Naive thymus-derived CD8-positive, alpha-beta T cell (primary cell): ENCODE measurements at places on chromosomes 13 and 19. TPM values are rescaled to one million over a fixed set of nuclear protein-coding genes. Genes with fewer than 3 reads are reported as not detected.

The APOC4 gene
- total RNA-seq: not detected

The DZIP1 gene
- not detected for total RNA-seq

The PLPP2 gene
- not detected for total RNA-seq

The DNM2 gene
- 270 TPM for total RNA-seq

GRCh38 chr13:56924401-56924800, 216.3 kb upstream of the PRR20A start:
- no peak for DNase-seq

DNA sequence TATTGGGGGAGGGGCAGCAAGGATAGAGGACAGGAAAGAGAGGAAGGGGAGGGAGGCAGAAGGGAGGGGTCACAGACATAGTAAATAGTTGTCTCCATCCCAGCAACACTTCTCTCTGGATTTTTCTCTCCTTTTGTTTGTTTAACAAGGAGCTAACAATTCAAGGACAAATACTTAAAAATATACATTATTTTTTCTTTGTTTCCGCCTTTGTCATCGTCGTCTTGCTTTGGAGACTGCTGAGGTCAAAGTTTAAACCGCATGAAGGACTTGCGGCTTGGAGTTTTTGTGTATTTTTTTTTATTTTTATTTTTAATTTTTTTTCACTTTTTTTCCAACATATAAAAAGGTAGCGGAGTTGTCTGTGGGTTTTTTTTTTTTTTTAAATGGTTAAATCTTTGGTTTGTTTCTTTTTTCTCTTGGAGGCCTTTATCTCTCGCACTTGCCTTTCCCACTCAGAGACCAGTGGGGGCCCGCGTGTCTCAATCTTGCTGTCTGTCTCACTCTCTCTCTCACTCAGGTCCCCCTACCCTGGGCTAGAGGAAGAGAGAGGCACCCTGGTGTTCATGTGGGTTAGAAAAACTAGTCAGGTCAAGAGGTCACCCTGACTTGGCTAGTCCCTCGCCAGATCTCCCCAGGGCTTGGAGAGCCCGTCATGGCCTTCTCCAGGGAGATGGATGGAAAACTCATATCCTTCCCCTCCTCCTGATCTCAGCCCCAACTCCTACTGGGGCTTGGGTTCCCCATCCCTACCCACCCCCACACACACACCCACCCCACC, 11.0 kb downstream of the ZNF574 start:
- DNase-seq: no peak

DNA sequence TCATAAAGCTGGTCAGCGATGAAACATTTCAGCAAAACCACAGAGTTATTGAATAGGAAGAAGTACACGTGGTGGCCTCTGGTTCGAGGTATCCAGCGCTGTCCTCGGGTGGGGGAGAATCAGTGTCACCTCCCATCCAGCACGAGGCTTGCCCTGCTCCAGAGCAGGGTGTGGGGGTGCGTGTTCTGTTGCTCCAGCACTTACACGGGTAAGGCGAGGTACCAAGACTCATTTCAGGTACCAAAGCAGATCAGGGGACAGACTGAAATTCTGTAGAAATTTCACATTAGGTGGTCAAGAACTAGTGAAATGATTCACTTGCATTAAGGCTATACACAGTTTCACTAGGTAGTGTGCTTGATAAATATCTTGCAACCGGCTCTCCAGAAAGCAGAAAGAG, 164.2 kb upstream of the SOX1 start:
- no peak for DNase-seq

GRCh38 chr13:93953841-93954240, 525.6 kb downstream of the DCT start:
- DNase-seq: no peak

- DNase-seq: no peak
These were observed 355.9 kb downstream of the KLF12 start for GRCh38 chr13:73778242-73778864.

GRCh38 chr19:2175742-2176141, 12.0 kb downstream of the DOT1L start:
- no peak for DNase-seq

DNA sequence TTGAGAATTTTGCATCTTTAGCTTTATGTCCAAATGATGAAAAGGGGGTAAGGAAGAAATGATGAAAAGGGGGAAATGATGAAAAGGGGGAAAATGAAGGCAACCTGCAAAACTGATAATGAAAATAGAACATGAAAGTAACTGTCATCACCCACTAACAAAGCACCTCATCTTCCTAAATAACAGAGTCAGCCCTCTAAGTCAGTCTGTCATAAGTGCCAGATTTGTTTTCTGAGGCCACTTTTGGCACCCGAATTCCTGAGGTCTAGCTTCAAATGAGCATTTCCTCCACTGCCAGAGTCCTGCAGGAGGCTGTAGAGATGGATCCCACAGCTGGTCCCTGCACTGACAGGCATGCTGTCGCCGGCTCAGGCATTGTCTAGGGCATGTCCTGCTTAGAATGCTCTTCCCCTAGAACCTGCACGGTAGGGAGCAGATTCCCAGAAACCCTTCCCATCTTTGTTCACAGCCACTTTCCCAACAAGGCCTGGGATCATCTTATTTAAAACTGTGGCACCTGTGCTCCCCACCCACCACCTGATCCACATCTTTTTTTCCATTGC, 25.3 kb downstream of the RAP2A start:
- no peak for DNase-seq

DNA sequence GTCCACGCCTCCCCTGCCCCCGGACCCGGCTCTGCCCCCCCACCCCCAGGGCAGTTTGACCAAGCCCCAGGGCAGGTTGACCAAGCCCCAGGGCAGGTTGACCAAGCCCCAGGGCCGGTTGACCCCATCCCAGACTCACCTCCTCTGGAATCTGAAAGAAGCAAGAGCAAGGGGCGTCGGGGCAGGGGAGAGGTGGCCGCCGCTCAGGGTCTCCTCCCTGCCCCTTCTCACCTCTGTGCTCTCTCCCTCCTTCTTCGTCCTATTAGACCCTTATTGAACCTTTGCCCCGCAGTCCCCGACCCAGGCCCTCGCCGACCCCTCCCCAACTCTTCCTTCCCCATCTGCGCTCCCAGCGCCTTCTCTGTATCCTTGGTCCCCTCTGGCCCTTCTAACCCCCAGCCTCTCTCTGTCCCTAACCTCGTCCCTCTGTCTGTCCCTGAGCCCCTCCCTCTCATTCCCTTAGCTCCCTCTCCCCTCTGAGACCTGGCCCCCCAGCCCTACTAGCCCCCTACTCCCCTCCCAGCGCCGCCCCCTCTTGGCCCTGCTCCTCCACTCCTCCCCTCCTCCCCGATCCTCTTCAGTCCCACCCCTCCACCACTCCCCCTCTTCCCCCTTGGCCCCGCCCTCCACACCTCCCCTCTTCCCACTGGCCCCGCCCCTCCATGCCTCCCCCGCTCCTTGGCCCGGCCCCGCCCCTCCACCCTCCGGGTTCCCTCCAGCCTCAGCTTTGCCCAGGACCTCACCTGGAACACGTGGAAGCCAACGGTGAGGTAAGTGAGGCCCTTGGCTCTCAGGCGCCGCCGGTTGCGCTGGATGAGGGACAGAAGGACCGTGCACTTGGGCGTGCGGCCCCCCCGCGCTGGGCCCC, 7.6 kb downstream of the CAPN12 start:
- DNase-seq: peak; percentile 44

DNA sequence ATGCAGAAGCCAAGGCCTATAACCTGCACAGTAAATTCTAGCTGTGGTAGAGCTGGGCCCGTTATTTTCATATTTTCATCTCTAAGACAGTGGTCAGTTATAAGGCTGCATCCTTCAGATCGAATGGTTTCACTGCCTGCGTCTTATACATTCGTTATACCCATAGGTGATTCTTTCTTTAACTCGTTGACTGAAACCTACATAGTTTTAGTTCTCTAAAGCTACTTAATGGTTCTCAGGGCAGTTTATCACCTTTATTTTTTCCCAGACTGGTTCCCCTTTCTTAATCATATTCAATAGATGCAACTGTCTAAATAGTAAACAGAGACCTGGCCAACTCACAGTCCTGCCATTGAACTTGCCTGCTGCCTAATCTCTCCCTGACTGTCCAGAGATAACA, 615.3 kb upstream of the SLITRK1 start:
- DNase-seq: no peak

GRCh38 chr13:92300651-92301050, 902.2 kb downstream of the GPC5 start:
- no peak for DNase-seq

GRCh38 chr19:982567-983170, 1.5 kb upstream of the WDR18 start:
- peak; percentile 53 for DNase-seq

DNA sequence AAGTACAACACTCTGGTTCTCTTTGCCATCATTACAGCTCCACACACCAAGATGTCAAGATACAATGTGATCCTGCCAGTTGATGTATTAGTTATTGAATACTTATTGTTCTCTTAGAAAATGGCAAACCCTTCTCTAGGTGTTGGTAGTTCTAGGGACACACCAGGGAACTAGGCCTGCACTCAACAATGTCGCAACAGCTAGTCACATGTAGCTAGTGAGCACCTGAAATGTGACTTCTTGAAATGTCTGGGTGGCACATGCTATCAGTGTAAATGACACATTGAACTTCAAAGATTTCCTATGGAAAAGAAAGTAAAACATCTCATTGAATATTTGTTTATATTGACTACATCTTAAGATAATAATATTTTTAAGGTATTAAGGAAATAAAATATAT, 49.7 kb downstream of the DACH1 start:
- no peak for DNase-seq

DNA sequence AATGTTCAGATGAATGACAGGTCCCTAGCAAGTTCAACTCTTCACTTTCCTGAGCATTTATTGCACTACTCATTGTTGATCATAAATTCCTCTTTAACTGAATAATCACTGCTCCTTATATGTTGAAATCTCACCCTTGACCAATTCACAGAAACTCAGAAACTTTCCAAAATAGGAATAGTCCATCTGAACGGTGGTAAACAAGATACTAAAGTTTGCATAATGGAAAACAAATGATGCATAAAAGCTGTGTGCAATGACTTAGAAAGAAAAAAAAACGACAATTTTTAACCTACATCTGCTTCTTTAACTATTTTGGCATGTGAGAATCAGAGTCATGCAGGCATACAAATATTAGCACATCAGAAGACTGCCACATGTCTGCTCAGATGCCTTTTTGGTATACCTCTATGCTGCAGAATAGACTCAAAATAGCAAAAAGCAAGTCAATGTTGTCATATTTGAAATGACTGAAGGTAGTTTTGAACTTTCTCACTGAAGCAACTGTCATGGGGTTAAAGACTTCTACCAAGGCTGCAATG, 34.8 kb downstream of the SLC10A2 start:
- DNase-seq: no peak

DNA sequence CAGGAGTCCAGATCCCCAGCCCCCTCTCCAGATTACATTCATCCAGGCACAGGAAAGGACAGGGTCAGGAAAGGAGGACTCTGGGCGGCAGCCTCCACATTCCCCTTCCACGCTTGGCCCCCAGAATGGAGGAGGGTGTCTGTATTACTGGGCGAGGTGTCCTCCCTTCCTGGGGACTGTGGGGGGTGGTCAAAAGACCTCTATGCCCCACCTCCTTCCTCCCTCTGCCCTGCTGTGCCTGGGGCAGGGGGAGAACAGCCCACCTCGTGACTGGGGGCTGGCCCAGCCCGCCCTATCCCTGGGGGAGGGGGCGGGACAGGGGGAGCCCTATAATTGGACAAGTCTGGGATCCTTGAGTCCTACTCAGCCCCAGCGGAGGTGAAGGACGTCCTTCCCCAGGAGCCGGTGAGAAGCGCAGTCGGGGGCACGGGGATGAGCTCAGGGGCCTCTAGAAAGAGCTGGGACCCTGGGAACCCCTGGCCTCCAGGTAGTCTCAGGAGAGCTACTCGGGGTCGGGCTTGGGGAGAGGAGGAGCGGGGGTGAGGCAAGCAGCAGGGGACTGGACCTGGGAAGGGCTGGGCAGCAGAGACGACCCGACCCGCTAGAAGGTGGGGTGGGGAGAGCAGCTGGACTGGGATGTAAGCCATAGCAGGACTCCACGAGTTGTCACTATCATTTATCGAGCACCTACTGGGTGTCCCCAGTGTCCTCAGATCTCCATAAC, at the start of gene APOE:
Gene APOE (plus strand): TSS at position 360 of the 724 bp plus-strand sequence. CDS start 829 bp downstream, outside the sequence.
- DNase-seq: no peak

DNA sequence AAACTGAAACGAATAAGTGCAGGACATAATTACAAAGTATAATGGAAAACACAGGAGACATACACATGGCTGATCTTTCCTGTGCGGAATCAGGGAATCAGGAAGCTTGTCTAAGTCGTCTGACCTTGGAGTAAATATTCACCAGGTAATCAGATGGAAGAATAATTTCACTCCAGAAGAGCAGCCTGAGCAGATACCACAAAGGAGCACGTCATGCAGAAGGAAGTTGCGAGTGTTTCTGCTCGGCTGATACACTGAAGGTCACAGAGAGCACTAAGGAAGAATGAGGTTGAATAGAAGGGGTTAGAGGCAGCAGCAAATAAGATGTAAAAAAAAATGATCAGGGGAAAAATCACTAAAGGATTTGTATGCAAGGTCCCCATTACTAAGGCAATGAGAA, 122.3 kb upstream of the GPC6 start:
- no peak for DNase-seq

DNA sequence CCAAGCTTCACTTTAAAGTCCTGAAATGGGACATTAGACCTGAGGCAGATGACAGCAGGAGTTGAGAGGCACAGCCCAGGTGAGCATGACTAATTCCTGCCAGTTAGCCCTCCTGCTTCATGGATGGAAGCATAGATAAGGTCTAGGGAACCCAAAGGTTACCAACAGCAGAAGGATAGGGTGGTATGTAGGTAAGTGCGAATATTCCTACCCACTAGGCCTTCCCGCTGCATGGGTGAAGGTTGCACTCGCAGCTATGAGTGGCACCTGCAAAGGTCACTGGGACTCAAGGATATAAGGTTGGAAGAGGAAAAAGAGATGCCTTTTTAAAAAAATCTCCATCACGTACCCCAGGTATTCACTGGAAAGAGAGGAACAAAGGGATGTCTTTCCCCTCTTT, 12.2 kb upstream of the MLLT1 start:
- DNase-seq: no peak

- no peak for DNase-seq
These were observed 101.0 kb downstream of the HSPH1 start for GRCh38 chr13:31060655-31061054.

DNA sequence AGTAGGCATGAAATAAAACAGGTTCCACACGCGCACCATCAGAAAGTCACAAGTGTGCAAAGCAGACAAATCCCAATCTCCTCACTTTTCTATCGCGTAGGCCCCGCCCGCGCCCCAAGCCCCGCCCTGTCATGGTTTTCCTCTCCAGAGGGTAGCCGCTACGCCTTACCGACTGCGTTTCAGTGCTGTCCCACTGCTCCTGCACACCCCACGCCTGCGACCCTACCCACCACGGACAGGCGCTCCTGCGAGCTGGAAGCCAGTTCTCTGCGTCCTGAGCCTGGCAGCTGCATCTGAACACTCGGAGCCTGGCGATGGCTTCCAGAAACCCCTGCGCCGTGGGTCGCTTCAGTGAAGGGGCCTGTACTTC, 379 bp upstream of the ZNF470 start:
- peak; percentile 24 for DNase-seq

- DNase-seq: no peak
These were observed 128.7 kb downstream of the CYSLTR2 start for GRCh38 chr13:48782429-48782840.
